Right lung (tissue), 10 donors: ENCODE measurements at places on chromosomes 16 and 17. TPM values are rescaled to one million over a fixed set of nuclear protein-coding genes. Genes with fewer than 3 reads are reported as not detected.

DNA sequence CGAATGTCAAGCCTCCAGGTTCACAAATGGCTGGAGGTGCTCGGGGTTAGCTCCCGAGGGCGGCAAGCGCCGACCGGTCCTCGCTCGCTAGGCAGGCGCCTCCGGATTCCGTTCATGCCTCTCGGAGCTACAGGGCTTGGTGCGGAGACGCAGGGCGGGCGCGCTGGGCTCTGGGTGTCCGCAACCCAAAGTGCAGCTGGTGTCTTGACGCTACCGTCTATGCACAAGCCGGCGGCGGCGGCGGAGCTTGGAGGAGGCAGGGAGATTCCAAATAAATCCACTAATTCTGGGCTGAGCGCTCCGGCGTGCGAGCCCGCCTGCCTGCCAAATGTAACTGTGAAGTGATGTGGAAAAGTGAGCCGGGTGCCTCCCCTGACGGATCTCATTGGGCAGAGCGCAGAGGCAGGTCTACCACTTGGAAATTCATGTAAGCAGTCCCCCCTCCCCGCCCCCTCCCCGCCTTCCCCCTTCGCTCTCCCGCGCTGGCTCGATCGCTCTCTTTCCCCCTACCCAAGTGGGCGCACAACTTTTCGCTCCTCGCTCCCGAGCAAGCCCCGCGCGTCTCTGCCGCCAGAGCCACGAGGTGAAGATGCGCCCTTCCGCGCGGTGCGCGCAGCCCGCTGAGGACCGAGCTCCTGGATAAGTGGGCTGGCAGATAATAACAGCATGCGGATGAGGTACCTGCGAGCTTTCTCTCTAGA lies at the start of gene CDH8:
TSS of gene CDH8 (minus strand) at position 338 of the 701 bp plus-strand sequence. CDS start 15,035 bp downstream, outside the sequence.
- no peak for DNase-seq

DNA sequence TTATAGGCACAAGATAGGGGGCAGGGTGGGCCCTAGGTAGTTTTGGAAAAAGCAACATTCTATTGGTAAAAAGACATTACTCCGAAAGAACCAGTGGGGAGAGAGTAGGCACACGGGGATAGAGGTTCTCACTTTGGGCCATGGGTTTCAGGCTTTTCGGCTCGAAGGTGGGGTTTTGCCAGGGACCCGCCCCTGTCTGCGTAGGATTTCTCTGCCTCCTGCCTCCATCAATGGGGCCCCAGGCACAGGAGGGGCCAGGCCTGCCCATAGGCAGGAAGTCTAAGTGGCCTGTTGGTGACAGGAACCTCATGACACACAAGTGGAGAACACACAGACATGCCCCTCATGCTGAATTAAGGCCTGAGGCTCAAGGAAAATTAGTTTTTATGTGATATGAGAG lies 57.5 kb downstream of the RNF213 start:
- DNase-seq, result no peak

- no peak for DNase-seq
Measured at GRCh38 chr16:89708481-89708931, 7.0 kb upstream of the SPATA2L start.

GRCh38 chr17:57442914-57443571 lies 186.7 kb downstream of the MSI2 start:
- DNase-seq, result no peak

- DNase-seq, result no peak
Measured at GRCh38 chr16:66605979-66606751, 1.7 kb downstream of the CMTM3 start.

DNA sequence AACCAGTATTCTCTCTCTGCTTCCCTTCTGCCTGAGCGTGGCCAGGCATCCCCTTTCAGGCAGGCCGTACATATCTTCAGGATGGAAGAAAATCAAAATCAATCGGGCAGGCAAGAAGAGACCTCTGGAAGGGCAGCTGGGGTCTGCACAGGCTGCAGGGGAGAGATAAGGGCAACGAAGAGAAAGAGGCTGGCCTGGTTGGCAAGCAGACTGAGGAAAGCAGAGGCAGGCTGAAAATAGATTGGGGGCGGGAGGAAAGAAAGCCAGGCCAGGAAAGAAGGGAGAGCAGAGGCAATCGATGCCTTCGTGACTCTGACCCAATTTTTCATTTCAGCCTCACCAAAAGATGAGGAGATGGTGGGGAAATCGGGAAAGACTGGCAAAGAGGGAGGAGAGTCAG lies 18.1 kb downstream of the PIPOX start:
- DNase-seq, result no peak

DNA sequence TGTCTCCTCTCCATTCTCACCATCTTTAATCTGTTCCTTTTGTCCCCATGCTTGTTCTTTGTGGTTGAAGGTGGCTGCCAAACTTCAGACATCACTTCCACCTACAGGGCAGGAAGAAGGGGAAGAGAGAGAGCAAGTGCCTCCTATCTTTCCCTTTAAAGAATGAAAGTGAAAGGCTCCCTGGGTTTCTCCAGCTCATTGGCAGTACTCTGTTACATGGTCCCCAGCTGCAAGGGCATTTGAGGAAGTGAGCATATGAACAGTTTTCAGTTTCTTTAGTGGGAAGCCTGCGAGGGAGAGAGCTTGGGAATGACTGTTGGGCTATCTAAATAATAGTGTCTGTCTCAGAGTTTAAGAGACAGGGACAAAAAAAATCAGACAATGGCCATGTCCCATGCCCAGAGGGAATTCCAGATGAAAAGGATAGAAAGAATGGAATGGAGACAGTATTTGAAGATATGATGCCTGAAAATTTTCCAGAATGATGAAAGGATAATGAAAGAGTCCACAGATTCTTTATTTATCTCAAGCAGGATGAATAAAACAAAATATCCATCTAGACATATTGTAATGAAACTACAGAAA lies 159.9 kb downstream of the LGALS9B start:
- no peak for DNase-seq

DNA sequence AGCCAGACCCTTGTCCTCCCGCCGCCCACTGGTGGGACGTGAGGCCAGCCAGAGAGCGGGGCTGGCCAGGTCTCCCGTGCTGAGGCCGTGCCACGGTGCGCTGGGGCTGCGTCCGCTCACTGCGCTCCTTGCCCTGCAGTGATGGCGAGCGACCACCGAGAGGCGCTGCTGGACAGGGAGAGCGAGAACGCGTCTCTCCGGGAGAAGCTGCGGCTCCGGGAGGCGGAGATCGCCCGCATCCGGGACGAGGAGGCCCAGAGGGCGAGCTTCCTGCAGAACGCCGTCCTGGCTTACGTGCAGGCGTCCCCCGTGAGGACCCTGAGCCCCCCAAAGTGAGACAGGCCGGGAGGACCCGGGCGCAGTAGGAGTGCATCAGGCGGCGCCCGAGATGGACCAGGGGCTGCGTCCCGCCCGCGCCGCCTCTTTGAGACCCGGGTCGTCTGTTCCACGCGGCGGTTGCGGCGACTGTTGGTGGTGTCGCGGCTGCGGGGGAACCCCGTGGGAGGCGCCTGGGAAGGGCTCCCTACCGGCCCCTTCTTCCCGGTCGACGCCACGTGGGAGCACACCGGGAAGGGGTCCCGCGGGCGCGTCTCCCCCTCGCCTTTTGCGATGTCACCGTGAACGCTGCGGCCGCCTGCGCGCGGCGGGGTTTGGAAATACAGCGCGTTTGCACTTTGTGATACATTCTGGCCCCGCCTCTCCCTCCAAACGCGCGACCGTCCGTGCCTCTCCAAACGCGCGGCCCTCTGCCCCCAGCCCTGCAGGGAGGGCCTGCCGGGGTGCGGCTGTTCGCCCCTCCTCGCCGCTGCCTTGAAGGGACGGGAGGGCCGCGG lies 792 bp upstream of the RAC3 start:
- DNase-seq, result no peak

- no peak for DNase-seq
Measured at GRCh38 chr17:28120766-28121165, 78.3 kb downstream of the NLK start.

CDC27 gene
- polyA plus RNA-seq, result 72.7 TPM
